ENCODE measurements at places on chromosomes 7 and 10.

GRCh38 chr10:18233775-18234174 lies 93.6 kb downstream of the CACNB2 start:
- no peak for DNase-seq

DNA sequence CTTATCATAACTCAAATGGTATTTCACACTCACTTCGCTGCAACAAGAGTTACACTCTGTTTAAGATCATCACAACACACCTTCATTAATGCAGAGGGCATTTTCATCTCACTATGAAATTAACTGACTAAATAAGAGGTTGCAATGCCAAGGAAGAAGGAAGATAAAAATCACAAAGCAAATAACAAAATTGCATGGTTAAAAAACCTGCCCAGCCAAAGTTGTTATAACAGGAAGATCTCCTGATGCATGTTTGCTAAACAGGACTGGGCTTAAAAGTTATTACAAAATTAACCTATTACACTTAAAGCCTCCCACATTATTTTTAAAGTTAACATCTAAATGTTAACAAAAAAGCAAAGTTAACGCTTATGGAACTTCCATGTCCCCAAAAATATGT lies 11.8 kb downstream of the FAM13C start:
- DNase-seq: no peak

DNA sequence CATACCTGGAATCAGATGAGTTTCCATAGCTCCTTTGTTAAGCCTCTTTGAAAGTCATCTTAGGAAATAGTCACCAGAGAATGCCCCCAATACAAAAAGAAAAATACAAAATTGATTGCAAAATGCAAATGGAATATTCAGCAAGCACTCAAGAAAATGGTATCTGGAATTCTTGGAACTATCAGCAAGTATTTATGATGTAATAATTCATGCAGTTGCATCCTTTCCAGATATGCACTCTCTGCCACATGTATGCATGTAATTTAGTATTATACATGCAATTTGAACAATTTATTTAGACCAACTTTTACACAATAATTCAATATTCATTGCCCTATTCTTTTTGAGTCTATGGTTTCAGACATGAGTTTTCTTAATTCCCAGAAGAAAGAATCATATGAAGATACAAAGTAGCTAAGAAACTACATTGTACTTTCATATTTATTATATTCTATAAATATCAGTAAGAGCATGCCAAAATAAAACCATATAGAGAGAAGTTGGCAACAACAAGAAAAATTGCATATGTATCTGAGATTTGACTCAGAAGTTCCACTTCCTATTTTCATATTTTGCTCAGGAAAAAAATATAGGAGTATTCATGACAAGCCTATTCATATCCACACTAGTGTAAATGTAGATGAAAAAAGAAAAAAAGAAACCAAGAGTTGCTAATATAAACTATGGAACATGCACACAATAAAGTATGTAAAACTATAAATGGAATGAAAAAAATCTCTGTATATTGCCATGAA lies 338.5 kb downstream of the SEMA3D start:
- DNase-seq: no peak

DNA sequence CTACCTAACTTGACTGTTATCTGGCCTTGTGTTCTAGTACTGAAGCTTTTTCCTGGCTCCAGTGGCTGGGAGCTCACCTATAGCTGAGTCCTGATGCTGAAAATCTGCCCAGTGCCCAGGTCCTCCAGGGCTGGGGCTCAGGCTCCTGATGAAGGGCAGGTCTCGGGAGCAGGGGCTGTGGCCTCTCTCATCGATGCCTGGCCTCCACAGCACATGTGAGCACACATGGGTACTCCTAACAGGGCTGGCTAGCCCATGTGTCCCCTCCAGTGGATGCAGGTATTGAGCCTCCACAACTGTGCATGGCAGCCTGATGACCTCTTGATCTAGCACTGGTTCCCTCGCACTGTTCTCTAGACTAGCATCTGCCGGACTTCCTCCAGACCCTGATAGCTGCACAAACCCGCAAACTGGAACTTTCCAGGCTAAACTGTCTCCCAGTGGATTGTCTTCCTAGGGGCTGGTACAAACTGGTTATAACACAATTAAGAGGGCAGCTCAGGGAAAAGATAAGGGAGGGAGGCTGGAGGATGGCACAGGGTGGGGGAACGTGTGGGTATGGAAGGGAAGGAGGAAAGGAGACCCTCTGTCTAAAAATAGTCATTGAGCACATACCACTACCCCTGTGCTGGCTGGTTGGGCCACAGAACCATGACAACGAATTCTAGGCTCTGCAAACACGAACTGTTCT lies 35.1 kb downstream of the PLAC9 start:
- DNase-seq: no peak

GRCh38 chr10:30111340-30112022 lies 52.1 kb upstream of the JCAD start:
- DNase-seq: no peak

GRCh38 chr7:92043637-92044036 lies 90.6 kb downstream of the CYP51A1 start:
- no peak for DNase-seq

DNA sequence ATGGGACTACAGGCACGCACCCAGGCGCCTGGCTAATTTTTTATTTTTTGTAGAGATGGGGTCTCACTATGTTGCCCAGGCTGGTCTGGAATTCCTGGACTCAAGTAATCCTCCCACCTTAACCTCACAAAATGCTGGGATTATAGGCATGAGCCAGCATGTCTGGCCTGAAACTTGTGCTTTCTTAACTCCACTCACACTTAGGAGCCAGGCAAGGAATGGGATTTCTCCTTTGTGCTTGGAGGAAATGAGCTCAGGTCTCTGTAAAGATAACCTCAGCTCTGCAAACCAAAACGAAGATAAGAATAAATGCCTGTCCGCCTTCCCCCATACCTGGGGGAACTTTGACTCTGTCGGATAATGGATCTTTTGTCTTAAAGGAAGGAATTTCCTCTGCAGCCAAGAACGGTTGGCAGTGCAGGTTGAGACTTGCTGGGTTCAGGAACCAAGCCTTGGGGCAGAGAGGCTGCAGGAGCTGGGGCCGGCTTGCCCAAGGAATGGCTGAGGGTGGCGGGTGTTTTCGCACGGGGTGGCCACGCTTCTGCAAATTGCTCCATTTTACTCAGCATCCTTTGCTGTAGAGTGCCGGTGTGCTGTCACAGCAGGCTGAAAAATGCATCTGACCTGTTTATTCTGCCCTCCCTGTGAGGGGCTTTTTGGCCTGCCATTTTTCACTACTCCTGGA lies 174.2 kb downstream of the KIAA1217 start:
- DNase-seq: no peak

DNA sequence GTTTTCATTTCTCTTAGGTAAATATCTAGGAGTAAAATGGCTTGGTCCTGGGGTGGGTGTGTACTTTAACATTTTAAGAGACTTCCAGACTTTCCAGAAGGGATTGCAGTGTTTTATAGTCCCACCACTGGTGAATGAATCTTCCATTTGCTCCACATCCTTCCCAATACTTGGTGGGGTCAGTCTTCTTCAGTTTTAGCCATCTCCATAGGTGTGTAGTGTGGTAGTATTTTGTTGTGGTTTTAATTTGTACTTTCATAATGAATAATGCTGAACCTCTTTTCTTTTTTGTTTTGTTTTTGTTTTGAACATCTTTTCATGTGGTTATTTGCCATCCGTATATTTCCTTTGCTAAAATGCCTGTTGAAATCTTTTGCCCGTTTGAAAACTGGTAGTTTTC lies 86.4 kb downstream of the ANKRD61 start:
- DNase-seq: no peak

DNA sequence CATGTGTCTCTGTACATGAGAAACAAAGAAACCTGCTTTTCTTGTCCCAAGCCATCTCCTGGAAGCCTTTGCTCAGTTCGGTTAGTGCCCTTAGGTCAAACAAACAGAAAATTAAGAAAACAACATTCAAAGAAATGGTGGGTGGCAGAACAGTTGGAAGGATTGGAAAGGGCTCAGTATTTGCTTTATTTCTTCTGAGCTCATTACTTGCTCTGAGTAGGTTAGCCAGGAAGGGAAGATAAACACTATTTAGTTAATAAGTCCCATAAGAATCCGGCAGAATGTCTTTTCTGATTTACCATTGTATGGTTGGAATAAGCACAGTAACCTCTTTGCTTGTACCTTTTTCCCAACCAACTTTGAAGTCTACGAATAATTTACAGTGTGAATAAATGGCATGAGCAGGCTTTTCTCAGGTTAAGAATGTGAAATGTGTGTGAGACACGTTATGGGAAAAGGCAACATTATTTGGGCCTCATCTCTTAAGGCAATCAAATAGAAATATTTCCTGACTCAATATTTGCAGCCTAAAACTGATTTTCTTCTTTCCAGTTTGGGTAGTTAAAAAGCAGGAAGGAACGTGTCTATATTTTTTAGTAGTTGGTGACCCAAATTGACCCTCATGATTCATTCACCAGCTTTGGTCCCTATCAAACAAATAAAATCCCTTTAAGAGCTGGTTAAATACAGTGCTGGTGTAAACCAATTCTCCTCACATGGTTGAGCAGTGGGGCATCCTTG lies 158.5 kb downstream of the DKK1 start:
- DNase-seq: no peak

DNA sequence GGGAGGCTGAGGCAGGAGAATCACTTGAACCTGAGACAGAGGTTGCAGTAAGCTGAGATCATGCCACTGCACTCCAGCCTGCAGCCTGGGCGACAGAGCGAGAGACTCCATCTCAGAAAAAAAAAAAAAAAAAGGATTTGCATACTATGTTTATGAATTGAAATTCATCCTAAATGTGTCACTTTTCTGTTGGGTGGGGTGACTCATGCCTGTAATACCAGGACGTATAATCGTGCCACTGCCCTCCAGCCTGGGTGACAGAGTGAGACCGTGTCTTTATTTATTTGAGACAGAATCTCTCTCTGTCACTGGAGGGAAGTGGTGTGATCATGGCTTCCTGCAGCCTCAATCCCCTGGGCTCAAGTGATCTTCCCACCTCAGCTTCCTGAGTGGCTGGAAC lies 5.8 kb downstream of the ZNF212 start:
- no peak for DNase-seq

DNA sequence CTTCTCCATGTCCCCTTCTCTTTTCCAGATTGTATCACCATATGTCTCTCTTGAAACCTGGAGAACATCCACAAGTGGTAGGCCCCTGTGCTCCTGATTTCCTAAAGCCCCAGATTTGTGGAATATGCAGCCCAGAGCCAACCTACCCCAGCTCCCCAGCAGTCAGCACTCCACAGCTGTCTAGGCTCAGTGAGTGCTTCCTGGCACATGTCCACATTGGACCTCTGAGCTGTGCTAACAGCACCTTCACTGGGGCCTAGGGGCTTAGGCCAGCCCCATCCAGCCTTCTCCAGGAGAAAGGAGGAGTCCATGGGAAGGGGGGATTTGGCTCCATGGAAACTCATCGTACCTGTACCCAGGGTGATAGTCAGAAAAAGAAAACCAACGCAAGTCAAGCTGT lies 192.7 kb downstream of the FGFR2 start:
- DNase-seq: no peak

DNA sequence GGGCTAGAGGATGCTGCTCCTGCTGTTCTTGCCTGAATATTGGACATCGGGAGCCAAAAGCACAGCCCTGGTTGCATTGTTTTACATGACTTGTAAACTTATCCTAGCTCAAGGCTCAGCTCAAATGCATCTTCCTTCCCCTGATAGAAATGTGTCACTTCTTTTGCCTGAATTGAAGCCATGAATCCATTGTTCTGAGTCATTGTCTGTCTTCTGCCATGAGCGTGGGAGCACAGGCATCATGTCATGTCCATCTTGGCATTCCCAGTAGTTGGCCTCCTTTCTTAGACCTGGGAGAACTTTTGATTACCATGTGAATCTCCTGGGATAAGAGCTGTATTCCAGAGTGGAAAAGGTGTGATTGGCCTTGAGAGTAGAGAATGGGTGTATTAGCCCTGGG lies 54.1 kb upstream of the OPN4 start:
- no peak for DNase-seq

DNA sequence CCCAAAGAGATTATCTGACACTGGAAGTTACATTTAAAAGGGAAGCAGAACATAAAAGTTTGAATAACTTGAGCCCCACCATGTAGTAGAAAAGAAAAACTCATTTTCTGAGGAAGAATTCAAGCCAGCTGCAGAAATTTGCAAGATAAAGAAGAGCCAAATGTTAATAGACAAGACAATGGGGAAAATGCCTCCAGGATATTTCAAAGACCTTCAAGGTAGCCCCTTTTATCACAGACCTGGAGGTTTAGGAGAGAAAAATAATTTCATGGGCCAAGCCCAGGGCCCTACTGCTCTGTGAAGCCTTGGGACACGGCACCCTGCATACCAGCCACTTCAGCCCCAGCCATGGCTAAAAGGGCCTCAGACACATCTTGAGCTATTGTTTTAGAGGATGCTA lies 18.4 kb upstream of the AKR1C1 start:
- DNase-seq: no peak

DNA sequence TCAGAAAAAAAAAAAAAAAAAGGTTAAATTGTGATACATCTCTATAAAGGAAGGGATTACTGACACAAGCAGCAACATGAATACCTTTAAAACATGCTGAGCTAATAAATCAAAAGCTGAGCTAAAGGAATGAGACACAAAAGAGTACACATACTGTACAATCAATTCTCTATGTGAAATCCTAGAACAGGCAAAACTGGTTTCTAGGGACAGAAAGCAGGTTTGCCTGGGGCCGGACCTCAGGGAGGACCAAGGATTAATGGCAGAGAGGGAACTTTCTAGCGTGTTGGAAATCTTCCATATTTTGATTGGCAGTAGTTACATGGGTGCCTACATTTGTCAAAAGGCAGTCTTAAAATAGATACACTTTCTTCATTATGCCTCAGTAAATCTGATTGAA lies 52.5 kb downstream of the KLRG2 start:
- DNase-seq: no peak

DNA sequence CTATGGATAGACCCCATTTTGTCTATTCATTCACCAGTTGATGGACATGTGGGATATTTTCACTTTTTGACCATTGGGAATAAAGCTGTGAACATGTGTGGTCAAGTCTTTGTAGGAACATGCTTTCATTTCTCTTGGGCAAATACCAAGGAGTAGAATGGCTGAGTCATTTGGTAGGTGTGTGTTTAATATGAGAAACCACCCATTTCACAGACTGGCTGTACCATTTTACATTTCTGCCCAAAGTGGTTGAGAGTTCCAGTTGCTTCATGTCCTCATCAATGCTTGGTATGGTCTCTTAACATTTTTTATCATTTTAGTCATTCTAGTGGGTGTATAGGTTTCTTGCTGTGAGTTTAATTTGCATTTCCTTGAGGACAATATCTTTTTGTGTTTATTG lies 124.9 kb upstream of the RHEB start:
- no peak for DNase-seq

DNA sequence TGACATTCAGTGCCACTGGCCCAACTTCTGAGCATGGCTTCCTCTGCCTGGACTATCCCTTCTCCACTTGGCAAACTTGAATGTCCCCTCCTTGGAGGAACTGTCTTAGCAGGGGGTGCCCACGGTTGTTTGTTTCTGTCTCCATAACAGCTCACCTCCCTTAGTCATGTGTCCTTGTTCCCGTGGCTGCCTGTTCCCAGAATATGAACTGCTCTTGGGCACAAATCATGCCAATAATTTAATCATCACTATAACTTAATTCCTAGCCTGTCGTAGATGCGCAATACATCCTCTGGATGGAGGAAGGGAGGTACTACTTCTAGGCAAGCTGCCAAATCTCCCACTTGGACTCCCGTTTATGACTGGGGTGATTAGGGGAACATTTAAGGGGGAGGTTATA lies 173.1 kb downstream of the MYOF start:
- no peak for DNase-seq

- no peak for DNase-seq
Measured at GRCh38 chr10:35927341-35927740, 285.2 kb upstream of the FZD8 start.

- DNase-seq: no peak
Measured at GRCh38 chr10:112783351-112784021, 166.6 kb upstream of the TCF7L2 start.

GRCh38 chr10:49611166-49611815 lies 1.2 kb downstream of the SLC18A3 start:
- DNase-seq: no peak

Measured in GM18507 (cell line).